ENCODE measurements at places on chromosomes 2 and 18.

DNA sequence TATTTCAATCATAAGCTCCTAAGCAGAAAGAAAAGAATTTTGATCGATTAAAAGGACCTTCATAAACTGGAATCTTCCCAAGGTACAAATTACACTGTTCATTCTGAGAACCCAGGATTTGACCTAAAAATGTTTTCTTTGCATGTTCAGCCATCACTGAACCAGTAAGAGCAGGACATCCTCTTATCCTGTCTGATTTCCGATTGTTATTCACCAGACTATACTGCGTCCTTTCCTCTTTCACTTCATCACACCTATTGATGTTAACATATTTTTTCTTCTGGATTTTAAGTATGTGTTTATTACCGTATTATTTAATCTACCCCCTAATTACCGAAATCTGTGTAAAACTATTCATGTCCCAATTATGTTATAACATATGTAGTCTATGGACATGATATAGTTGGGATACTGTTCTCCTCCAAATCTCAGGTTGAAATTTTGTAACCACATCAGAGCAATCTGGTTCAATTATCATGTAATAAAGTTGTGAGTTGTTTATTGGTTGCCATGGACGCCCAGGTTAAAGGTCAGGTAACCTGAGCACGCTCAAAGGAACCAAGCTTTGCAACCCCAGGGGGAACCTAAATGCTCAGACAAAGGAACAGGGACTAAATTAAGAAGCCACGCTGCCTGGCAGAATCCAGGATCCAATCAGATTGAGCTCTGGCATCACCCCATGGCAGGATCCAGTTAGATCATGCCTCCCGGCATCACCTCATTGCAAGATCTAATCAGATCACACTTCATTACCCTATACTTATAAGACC is 11.6 kb upstream of the TBC1D8 start:
- no peak for DNase-seq

- no peak for DNase-seq
Observed at GRCh38 chr2:113088213-113088992, 20.6 kb downstream of the IL1F10 start.

GRCh38 chr2:231525248-231526163 is 4.7 kb downstream of the NMUR1 start:
- no peak for DNase-seq

GRCh38 chr2:40430776-40431599 is 20.9 kb downstream of the SLC8A1 start:
- no peak for DNase-seq

DNA sequence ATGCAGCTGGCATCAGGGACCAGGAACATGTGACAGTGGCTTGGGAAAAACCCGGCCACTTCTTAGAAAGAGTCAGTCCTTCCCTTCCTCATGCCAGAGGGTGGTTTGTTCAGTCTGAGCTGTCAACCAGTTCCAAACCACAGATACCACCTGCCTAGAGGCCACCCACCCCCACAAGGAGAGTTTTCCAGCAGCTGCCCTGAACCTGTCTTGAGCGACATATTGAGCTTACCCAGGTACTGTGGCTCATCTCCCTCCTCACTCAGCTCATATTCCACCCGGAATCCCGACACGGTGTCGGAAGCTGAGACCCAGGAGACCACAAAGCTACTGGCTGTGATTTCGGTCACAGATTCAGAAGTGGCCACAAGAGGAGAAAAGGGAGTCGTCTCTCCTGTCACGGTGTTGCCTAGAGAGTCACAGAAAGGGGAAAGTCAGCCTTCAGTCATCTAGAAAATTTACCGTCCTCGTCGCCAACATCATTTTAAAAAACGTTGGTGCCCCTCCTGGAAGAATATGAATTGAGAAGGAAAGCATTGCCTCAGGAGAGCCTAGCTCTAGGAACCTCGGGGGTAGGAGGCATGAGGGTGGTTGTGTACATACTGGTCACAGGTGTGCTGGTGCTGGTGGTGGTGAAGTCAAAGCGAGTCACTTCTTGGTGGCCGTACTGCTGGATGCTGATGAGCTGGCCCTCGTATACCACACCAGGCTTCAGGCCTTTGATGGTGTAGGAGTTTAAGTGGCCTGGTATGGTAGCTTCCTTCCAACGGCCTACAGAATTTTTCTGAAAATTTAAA is 26.3 kb downstream of the FN1 start:
- DNase-seq, result no peak

DNA sequence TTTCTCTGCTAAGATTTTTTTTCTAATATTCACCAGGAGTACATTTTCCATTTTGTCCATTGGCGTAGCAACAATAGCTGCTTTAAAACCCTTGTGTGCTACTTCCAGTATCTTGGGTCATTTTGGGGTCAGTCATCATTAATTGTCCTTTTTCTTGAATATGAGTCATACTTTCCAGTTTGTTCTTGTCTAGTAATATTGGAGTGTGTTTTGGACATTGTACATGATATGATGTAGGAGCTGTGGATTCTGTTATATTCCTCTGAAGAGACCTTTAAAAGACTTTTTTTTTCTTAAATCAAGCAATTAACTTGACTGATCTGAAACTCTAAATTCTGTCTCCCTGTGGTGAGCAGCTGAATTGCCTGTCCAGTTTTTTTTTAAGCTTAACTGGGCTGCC is 40.8 kb downstream of the AGPS start:
- DNase-seq, result peak; percentile 22

DNA sequence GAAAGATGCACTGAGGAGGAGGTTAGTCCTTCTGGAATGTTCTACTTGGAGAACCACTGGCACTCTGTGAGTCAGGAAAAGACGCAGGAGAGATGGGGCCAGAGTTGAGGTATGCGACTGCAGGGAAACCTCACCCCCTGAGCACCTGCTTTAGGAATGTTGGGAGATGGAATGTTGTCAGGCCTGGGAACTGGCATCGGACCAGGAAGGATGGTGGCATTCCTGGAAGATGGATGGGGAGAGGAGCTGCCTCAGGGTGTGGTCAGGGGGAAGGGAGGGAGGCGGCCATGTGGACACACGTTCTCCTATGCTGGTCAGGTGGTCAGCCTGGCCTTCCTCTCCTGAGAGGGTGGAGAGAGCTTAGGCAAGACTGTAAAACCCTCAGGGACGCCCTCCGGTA is 146.3 kb downstream of the CELF4 start:
- no peak for DNase-seq

DNA sequence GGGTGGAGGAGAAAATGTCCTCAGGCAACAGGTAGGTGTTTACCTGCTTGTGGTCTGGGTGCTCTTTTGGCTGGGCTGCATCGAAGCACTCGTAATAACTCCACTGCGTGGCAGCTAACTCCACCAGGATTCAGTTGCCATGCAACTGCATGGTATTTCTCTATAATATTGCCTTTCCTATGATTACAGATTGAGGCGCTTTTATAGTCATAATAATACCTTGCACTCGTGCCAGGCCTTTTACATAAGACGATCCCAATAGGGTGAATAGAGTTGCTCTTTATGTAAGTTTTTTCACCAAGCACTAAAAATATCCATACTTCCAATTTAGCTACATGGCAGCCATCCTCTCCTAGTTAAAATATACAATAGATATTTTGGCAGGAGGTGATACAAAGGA is 19.7 kb upstream of the NYAP2 start:
- no peak for DNase-seq

DNA sequence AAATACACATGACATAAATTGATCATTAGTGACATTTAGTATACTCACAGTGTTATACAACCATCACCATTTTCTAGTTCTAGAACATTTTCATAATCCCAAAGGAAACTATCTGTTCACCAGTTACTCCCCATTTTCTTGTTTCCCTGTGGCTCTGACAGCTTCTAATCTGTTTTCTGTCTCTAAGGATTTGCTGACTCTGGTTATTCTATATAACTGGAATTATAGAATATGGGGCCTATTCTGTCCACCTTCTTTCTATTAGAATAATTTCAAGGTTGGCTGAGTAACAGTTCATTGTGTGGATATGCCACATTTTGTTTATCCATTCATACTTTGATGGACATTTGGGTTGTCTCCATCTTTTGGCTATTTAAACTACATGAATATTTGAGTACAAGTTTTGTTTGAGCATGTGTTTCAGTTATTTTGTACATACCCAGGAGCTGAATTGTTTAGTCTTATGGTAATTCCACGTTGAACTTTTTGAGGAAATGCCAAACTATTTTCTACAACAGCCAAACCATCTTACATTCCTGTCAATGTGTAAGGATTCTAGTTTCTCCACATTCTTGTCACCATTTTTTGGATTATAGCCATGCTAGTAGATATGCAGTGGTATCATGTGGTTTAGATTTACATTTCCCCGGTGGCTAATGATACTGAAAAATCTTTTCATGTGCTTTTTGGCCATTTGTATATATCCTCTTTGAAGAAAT is 20.5 kb downstream of the KIAA1328 start:
- DNase-seq, result no peak

GRCh38 chr18:9742524-9743131 is 34.5 kb downstream of the RAB31 start:
- DNase-seq, result no peak
